ENCODE measurements at places on chromosomes 2 and 18. TPM values are rescaled to one million over a fixed set of nuclear protein-coding genes. Genes with fewer than 3 reads are reported as not detected.

GRCh38 chr18:5628512-5629255, 84.9 kb upstream of the EPB41L3 start:
- DNase-seq, result peak; percentile 63

- peak; percentile 45 for DNase-seq
Observed at GRCh38 chr2:204545861-204546735, 823 bp downstream of the PARD3B start.

- no peak for DNase-seq
Observed at GRCh38 chr2:54015798-54016699, 45.3 kb upstream of the PSME4 start.

The GPR55 gene
- total RNA-seq, result not detected

DNA sequence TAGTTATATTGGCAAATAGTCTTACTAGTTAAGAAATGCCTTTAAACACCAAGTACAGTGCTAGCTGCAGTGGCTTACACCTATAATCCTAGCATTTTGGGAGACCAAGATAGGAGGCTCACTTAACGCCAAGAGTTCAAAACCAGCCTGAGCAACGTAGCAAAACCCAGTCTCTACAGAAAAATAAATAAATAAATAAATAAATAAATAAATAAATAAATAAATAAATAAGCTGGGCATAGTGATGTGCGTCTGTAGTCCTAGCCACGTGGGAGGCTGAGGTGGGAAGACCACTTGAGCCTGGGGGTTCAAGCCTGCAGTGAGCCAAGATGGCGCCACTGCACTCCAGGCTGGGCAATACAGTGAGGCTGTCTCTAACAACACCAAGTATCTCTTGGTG, 158.6 kb upstream of the ALPP start:
- no peak for DNase-seq

- no peak for DNase-seq
Observed at GRCh38 chr2:238003234-238004031, 36.6 kb downstream of the UBE2F start.

The DSC2 gene
- total RNA-seq, result 20.4 TPM

- no peak for DNase-seq
Observed at GRCh38 chr18:58076052-58076451, 32.0 kb downstream of the NEDD4L start.

The C2orf76 gene
- total RNA-seq, result 5.8 TPM

The HOXD3 gene
- not detected for total RNA-seq

DNA sequence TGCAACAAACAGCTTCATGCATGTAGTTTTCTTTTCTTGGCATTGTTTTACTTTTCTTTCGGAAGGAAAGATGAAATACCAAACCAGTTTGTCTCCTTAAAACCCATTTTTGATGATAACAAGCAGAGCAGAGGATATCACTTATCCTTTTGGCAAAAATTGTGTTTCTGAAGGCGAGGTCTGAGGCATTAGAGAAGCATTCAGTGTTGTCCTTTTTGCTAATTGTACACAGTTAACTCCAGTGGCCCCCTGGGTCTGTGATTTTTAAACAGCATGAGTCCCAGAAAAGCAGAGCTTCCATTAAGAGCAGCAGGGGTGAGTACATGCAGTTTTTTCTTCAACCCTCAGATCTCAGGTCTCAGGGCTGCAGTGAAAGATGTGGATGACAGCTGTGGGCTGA, 41.3 kb downstream of the TTC39C start:
- DNase-seq, result no peak

DNA sequence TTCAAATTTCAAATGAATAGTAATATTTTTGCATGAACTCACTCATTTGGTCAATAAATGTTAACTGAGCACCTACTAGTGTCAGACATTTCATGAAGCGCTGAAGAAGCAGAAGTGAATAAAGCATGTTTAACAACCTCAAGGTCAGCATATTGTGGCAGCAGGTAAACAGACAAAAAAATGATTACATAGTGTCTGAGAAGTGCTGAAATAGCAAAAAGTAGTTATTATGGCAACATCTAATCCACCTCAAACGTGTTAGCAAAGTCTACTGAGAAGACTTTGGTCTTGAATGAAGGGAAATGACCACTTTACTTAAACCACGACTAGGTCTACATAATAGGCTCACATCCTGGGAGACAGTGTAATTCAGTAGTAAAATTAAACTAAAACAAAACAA, 452.2 kb upstream of the LRATD1 start:
- DNase-seq, result no peak

- DNase-seq, result no peak
Observed at GRCh38 chr2:39996653-39997080, 217.6 kb upstream of the THUMPD2 start.

- DNase-seq, result no peak
Observed at GRCh38 chr2:162063899-162064298, 10.1 kb downstream of the DPP4 start.

DNA sequence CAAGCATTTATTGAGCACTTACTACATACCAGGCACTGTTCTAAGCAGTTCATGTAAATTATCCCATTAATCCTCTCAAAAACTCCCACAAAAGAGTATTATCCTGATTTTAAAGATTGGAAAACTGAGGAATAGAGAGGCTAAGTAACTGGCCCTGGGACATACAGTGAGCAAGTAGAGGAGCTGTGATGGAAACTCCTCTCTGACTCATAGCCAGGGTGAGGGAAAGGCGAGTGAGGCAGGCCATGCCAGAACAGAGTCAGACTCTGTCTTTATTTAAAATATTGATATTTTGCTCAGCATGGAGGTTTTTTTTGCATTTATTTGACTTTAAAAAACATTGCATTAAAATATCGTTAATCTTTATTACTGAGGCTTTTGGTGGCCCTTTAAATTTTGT, 208.0 kb downstream of the LOXHD1 start:
- DNase-seq, result no peak

DNA sequence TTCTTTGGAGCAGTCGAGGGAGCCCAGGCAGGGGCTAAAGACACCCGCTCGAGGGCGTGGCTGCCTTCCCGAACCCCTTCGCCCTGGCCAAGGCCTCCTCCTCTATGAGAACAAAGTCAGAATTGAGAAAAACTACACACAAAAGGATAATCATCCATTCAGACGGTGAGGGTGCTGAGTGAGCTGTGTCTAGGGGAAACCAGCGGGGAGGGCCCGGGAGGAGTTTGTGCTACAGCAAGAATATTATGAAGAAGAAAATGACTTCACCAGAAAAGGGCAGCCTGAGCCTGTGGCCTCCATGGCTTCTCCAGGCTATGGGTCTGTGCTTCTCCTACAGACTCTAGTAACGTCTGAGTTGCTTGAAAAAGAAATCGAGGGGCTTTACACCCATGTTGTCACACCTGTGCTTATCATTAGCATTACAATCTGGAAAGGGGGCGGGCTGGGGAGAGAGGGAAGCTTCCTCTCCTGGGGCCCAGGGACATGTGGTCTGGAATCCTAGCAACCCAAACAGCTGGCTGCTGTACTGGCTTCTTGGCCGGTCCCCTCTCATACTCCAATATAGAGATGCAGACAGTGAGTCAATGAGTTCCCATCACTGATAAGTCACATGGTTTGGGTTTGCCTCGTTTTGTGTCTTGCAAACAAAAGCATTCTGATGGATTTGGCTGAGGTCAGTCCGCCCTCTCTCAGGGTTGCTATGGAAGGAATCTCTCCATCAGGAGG, 52.0 kb upstream of the ARL4C start:
- DNase-seq, result peak; percentile 84

GRCh38 chr2:127552336-127552735, 16.9 kb downstream of the MYO7B start:
- DNase-seq, result no peak

The SERPINB12 gene
- total RNA-seq, result not detected

- DNase-seq, result no peak
Observed at GRCh38 chr2:529852-530251, 147.4 kb downstream of the TMEM18 start.

GRCh38 chr2:173326806-173327205, 27.9 kb upstream of the CDCA7 start:
- DNase-seq, result no peak

DNA sequence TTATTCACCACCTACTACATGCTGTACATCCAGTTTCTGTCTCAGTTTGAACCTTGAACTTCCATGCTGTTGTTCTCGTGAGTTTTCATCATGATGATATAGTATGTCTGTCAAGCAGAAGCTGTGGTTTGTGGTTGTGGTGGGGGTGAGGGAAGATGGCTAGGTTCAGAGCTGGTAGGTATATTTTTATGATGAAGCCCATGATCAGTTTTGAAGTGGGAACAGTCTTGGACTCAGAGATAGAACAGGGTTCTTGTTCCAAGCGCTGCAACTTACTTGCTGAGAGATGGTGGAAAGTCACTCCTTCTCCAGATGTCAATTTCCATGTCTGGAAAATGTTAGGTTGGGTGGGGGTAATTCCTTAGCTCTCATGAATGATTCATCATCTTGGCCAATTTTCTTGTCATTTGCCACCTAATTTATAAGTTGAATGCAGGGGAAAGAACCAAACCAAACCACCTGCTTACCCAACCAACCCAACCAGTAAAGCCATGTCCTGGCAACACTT, 21.6 kb downstream of the PMAIP1 start:
- no peak for DNase-seq

GRCh38 chr2:223102040-223102400, 50.0 kb downstream of the KCNE4 start:
- no peak for DNase-seq

- peak; percentile 87 for DNase-seq
Observed at GRCh38 chr2:152635635-152636298, 81.5 kb downstream of the PRPF40A start.

DNA sequence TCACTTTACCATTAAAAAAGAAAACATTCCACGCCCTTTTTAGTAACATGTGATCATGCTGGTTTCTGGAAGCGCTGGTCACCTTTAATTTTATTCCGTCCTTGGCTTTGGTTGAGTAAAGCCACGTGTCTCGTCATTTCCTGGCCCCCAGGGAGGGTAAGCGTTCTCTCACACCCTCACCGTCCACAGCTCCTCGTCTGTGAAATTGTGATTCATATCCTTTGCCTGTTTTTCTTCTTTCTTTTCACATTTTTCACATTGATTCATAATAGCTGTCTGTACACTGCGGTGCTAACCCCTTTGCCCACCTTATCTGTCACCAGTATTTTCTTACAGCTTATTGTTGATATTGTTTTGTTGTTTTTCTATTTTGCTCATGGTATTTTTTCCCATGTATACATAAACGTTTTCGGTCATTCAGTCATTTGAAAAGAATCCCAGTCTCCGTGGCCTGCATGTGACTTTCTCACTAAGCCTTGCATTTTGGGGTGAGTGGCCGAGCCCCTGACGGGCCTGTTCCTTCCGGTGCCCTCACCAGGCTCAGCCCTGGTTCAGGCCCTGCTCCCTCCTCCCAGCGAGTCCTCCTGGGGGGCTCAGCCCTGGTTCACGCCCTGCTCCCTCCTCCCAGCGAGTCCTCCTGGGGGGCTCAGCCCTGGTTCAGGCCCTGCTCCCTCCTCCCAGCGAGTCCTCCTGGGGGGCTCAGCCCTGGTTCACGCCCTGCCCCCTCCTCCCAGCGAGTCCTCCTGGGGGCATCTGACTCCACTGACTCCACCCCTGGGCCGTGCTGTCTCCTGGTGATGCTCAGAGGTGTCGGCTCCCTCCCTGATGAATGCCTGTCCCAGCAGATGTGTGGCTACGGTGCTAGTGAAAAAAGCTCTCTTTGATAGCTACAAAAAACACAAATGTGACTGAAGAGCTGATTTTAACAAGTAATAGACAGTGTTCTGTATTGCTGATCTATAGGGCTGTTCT, 249.7 kb upstream of the PXDN start:
- DNase-seq, result no peak

DNA sequence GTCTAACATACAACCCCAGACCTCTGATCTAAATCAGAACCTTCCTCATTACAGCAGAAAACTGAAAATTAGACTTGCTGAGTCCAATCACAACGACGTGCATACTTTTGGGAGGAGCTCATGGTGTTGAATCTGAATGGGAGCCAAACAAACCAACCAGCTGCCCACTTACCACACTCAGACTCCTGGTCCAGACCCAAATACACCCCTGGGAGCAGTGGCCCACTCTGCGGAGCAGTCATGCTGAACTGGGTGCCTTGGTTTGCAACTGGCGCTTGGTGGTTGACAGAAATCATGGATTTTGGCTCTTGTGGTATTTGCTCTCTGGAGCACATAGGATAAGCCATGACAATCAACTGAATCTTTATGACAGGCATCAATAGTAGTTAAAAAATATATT, 253.6 kb upstream of the TNP1 start:
- no peak for DNase-seq

The KLHL41 gene
- not detected for total RNA-seq

The ACMSD gene
- total RNA-seq, result not detected

The SPR gene
- total RNA-seq, result 15.2 TPM

The SCN9A gene
- total RNA-seq, result 8.8 TPM

The CDCA7 gene
- total RNA-seq, result 95.5 TPM

The ICA1L gene
- total RNA-seq, result 5.6 TPM

GRCh38 chr18:24552218-24552617, 91.8 kb downstream of the HRH4 start:
- no peak for DNase-seq

The TPO gene
- total RNA-seq, result not detected

GRCh38 chr2:61759718-61760117, 94.1 kb downstream of the FAM161A start:
- no peak for DNase-seq

The CNGA3 gene
- total RNA-seq, result not detected

DNA sequence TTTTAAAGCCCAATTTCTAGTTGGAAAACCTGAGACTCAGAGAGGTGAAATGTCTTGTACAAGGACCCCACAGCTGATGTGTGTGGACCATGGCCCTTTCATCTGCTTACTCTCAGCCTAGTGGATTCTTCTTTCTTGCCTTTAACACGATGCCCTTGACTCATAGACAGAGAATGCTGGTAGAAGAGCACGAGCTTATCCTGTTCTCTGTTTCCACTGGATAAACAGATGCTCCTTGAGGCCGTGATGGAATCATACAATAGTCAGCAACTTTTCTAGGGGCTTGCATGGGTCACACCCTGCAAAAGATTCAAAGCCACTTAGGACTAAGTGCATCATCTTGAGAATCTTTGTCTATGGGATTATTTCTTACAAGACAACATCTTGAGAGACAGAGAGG, 50.9 kb downstream of the MYCN start:
- no peak for DNase-seq

DNA sequence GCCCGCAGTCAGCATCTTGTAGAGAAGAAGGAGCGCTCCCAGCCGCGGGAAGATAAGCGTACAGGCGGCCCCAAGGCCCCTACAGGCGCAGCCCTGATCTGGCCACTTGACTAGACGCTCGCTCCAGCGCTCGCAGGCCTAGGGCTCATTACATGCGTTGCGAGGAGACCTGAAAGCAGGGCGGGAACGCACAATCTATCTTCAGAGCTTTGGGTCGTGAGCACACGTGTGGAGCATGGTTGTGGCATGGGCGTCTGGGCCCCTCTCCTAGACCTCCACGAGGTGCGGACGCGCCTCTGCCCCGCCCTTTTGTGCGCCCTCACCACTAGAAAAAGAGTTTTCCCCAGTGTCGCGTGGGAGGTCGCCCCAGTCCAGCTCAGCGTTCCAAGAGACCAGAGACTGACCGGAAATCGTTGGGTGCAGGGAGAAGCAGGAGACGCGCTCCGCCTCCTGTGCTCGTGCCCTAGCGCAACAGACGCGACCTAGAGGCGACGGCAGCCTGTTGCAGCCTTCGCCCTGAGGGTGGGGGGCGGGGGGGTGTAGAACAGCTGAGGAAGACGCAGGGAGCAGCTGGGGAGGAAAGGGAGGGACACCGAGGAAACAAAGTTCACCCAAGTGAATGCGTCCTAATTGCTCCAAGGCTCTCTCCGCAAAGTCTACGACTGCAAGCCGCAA, 12.6 kb downstream of the NR4A2 start:
- peak; percentile 91 for DNase-seq
